NCI-H187 (cell line): ENCODE measurements at places on chromosomes 16 and 17.

GRCh38 chr17:56979091-56979480 is 1.2 kb downstream of the SCPEP1 start:
- no peak for DNase-seq

DNA sequence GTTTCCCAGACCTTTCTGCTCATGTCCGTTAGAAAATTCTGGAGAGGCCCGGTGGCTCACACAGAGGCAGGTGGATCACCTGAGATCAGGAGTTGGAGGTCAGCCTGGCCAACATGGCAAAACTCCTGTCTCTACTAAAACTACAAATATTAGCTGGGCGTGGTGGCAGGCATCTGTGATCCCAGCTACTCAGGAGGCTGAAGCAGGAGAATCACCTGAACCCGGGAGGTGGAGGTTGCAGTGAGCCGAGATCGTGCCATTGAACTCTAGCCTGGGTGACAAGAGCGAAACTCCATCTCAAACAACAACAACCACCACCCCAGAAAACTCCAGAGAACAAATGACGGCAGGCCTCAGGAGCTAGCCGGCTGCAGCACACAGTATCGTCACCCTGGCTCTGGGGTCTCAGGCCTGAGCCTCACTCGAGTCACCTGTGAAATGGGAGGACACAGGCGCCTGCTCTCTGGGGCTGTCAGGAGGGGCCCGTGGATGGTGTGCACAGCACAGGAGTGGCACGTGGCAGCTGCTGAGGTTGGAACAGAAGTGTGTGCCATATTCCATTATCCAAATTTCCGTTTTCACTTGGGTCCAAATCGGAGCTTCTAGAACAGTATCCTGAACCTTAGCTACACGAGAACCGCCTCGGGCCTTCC is 3.3 kb upstream of the SLC38A8 start:
- DNase-seq: no peak

DNA sequence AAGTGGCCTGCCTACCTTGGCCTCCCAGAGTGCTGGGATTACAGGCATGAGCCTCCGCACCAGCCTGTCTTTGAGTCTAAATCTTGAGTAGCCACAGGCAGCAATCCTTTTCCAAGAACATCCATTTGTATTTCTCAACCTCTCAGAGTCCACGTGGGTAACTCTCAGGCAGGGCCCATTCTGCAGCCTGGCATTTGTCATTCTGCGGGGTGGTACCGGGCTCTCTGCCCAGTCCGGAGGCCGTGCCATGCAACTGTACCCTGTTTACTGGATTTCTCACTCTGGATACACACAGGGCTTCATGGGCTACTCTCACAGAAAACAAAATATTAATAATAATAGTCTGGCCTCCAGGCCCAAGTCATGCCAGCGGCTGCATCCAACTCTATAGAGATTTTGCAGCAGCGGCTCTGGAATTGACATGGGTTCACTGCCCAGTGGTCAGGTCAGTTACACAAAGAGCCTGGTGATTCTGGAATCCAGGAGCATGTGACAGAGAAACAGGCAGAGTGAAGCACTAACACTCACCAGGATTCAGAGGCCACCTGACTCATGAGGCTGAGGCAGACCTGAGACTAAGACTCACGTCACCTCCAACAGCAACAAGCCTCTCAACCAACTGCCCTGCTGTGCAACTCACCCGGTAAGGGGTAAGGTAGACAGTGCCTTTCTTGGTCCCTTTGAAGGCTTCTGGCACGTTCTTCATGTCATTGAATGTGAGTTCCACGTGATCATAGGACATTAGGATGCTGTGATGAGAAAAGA is 4.0 kb downstream of the WBP2 start:
- no peak for DNase-seq

DNA sequence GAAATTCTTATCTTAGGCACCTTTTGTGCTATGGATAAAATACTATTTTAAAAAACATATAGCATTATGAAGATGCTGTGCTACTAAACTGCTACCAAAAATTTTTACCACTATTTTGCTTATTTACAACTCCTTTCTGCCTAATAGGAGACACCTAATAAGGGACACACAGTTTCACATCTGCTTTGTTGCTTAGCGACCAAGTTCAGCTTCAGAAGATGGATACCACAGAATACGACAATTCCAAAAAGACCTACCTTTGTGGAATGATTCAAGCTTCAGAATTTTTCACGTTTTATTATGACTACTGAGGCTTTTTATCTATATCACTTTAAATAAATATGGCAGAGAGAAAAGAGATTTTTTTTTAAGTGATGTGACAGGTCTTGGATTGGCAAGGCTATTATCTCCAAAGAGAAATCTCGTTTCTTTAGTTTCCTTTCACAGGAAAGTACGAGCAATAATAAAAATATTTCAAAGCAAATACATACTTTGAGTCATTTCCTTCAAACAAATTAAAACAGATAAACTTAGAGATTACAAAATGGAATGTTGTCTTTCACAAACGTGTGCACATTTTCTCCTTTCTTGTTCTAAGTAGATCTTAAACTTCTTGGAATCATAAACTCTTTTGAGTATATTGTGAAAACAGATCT is 35.4 kb downstream of the SPAG9 start:
- DNase-seq: no peak

DNA sequence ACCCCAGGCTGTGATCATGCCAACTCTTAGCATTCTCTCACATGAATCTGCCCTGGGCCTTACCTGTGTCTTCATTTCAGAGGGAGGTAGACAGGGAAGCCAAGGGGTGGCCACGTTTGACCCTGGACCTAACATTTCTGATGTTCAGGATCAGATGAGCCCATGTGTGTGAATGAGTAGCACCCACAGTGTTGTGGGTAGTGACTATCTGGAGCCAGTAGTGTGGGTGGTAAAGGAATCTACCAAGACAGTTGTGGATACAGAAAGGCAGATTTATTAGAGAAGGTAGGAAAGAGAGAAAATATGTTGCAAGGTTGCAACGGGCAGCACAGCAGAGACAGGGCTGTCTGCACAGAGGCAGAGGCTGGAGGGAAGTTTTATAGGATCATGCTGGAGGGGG is 60.5 kb downstream of the TK2 start:
- DNase-seq: no peak

DNA sequence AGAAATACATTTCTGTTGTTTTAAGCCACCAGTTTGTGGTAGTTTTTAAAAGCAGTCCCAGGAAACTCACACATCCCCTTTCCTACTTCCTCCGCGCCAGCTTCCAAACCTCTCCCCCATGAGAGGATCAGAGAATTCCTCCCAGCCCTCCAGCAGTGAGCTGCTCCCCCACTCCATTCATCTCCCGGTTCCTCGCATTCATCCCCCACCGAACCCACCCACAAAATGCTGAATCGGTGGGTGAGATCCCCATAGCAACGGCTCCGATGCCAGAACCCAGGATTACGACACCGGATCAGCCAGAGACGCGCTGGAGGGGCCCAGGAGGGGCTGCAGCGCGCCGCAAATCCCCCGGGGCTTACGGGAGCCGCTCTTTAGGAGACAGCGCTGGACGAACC is 251.4 kb upstream of the RPL38 start:
- no peak for DNase-seq

DNA sequence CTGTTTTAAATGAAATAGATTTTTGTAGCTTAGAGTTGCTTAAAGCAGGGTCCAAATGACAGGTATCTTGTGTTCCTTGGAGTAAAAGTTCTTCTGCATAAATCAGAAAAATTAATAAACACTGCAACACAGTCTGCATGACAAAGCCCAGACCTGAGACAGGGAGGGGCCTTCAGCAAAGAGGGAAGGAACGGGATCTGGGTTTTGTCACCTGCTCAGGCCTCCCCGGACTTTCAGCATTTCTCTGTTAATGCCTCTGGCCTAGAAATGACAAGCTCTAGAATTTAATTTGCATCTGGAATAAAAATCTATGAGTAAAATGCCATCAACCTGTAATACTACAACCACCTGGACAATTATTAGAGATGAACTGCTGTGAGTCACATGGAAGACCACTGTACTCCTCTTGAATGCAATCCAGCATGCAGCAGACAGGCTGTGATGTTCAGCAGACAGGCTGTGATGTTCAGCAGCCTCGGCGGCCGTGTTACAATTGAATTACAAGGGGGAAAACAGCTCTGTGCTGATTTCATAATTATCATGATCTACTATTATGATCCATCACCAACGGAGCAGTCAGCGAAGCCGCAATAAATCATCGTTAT is 170.2 kb downstream of the TOX3 start:
- DNase-seq: no peak

- DNase-seq: no peak
Measured at GRCh38 chr17:17511881-17512858, 16.0 kb upstream of the RASD1 start.

DNA sequence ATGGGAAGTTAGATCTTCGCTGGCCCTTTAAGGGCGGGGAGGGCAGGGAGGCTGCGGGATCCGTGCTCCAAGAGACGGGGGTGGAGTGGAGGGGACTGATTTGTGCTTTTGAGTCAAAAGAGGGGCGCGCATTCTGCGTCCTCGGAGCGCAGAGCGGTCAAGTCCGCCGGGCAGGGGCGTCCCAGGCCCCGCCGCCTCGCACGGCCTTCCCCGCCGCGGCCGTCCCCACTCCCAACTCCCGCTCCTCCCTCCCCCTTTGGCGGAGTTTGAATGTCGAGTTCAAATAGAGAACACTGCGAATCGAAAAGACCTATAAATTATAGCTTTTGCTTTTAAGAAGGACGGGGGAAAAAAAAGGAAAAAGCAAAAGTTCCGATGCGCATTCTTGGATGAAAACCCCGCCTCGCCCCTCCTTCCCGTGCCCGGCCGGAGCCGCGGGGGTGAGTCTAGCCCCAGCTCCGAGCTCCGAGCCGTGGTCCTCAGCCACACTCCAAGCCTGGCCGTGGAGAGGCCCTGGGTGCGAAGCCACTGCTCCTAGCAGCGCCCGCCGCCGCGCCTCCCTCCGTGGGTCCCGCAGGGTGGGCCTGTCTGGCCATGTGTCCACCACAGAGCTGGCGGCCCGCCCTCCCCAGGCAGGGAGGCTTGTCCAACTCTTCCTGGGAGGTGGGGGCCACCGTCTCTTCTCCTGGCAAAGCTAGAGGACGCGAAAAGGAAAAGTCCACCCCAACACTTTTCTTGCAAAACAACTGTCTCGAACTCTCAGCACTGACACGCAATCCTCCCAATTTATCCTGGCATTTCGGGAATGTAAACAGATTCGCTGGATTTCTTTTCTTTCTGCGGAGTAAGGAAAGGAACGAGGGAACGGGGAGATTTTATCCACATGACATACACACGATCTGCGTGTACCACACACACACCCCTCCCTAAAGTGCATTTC is 3.6 kb downstream of the CBX8 start:
- DNase-seq: no peak

GRCh38 chr16:49923411-49923810 is 67.5 kb upstream of the ZNF423 start:
- DNase-seq: no peak

DNA sequence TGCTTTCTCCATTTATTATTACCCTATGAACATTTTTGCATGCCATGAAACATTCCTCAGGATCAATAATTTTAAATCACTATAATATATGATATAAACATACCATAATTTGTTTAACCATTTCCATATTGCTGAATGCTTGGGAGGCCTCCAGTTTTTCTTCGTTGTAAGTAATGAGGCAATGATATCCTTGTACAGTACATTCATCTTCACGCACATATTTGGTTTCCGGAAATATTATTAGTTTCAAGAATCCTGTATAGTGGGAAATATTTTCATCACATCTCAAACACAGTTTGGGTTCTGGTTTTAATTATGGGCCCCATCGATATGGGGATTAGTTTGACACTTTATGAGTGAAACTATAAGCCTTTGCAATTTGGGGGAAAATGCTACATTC is 135.4 kb downstream of the HS3ST3B1 start:
- DNase-seq: no peak

DNA sequence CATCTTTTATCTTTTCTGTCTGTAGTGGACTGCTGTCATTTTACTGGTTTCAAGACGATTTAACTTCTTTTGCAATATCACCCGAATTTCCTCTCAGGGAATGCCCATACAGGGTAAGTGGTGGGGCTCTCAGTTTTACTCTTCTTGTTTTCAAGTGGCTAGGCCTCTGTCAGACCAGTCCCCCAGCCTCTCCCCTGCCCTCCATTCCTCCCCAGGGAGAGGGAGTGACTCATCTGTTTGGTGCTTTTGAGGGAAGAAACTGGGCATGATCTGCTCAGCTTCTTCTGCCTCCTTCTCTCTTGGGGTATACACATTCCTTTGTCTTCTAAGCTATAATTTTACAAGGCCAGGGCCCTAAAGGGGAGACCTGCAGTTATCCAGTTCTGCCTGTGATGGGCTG is 332.0 kb downstream of the CBLN1 start:
- DNase-seq: no peak

DNA sequence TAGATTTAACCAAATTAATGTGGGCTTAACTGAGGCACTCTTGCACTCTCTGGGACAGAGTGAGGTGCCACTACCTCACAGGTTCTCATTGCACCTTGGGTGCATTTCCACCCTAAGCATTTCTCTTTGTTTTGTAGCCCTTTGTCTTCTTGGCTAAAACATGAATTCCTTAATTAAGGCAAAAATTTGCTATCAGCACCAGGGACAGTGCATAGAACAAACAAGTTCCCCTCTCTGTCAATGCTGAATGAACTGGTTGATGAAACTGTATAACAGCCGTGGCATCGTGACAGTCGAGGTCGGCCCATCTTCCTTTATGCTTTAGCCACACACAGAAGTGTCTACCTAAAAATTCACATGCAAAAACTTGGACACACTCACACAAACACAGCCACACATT is 74.8 kb downstream of the HS3ST2 start:
- DNase-seq: no peak

DNA sequence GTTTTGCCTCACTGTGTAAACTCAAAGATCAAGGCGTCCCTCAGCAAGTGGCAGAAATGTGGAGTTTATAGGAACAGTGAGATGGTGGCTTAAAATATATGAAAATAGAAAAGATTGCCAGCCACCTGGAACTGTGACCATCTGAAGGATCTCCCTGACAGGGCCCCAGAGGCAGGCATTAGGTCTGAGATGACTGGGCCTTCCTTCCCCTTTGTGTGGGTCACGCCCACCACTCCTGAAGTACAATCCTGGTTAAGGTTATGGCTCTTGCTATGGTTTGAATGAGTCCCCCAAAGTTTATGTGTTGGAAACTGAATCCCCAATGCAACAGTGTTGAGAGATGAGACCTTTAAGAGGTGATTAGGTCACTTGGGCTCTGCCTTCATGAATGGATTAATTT is 6.4 kb downstream of the ST6GALNAC2 start:
- DNase-seq: no peak

- DNase-seq: no peak
Measured at GRCh38 chr17:43427362-43428043, 28.7 kb downstream of the ARL4D start.

DNA sequence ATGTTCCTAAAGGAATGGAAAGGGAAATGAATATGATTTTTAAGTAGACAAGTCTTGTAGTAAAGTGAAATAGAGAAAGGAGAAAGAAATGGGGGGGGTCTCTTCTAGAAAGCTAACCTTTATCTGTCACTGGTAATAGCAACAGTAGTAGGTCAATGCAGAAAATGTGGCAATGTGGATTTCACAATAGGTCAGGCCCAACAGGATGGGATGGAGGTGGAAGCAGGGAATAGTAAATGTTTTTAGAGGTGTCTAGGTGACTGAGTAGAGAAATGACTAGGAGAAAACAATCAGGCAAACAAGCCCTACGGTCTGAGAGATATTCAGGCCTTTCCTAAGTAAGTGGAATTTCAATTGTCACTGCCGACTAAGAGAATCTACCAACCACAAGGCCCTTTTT is 6.0 kb upstream of the RSKR start:
- no peak for DNase-seq
